ENCODE measurements at places on chromosomes 2 and 18. TPM values are rescaled to one million over a fixed set of nuclear protein-coding genes. Genes with fewer than 3 reads are reported as not detected.

UGT1A3 gene
- not detected for total RNA-seq

TRABD2A gene
- total RNA-seq, result 7.8 TPM

DPYSL5 gene
- not detected for total RNA-seq

UGT1A10 gene
- total RNA-seq, result not detected

UGT1A1 gene
- not detected for total RNA-seq

FAM228B gene
- 11.3 TPM for total RNA-seq

DPY30 gene
- total RNA-seq, result 129 TPM

ADD2 gene
- total RNA-seq, result not detected

KCMF1 gene
- total RNA-seq, result 75.8 TPM

IKZF2 gene
- 16.8 TPM for total RNA-seq

RSAD2 gene
- total RNA-seq, result not detected

ALPI gene
- not detected for total RNA-seq

TCF23 gene
- not detected for total RNA-seq

TFPI gene
- 158 TPM for total RNA-seq

GCG gene
- total RNA-seq, result not detected

SLC23A3 gene
- total RNA-seq, result not detected

FNDC4 gene
- 31.9 TPM for total RNA-seq

PPP1R7 gene
- 134 TPM for total RNA-seq

DPP4 gene
- 26.9 TPM for total RNA-seq

PLEK gene
- not detected for total RNA-seq

TIMM21 gene
- total RNA-seq, result 14.7 TPM

TDRD15 gene
- not detected for total RNA-seq

NEB gene
- not detected for total RNA-seq

KCNG2 gene
- total RNA-seq, result 1.2 TPM

FBXO41 gene
- 0.29 TPM for total RNA-seq

STON1 gene
- 19.7 TPM for total RNA-seq

EPB41L3 gene
- total RNA-seq, result not detected

KIF1A gene
- not detected for total RNA-seq

All from myometrial cell (primary cell).